ENCODE measurements at places on chromosomes 12 and 14.

DNA sequence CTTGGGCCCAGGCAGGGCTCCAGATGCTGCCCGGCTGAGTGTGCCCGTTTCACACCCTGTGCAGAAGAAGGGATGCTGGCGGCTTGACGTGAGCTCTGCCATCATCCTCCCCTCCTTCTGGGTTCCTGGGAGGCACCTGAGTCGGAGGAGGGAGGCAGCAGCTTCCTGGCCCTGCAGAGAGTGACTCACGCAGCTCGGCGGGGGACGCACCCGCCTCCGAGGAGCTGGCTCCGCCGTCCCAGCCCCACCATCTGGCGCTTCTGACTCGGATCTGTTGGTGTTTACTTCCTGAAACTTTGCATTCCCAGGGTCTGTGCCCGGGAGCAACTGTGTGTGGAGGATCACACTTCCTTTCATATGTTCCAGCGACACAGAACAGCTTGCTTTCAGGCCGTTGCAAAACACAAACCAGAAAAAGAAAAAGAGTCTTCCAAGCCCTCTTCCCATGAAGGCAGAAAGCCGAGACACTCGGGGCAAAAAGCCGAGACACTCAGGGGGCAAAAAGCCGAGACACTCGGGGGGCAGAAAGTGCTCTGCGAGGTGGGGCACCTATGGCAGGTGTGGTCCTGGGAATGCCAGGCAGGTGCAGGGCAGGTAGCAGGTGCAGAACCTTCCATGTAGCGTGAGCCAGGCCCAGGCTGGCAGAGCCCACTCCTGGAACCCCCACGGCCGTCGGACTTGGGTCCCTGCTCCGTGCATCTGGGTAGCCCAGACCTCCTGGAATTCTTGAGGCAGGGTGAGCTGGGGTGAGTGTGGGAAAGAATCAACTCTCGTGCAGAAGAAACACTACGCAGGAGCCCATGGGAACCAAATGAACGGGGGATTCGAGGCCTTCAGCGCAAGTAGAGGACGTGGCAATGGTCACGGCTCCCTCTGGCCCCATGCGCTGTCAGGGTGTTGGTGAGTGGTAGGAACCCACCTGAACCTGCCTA is 27.6 kb upstream of the GALNT9 start:
- DNase-seq = peak; percentile 47

GRCh38 chr12:64147011-64147631 is 75.0 kb downstream of the KICS2 start:
- DNase-seq = no peak

DNA sequence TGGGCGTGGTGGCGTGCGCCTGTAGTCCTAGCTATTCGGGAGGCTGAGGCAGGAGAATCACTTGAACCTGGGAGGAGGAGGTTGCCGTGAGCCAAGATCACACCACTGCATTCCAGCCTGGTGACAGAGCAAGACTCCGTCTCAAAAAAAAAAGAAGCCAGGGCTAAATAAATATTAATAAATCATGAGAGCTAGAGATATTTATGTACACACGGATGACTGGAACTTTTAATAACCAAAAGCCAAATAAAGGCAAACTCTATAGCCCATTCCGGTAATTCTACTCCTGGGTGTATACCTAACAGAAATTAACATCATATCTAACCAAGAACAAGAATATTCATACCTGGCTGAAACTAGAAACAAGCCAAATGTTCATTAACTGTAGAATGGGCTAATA is 7.7 kb upstream of the TRAFD1 start:
- peak; percentile 23 for DNase-seq

- no peak for DNase-seq
Observed at GRCh38 chr14:26128931-26129671, 468.7 kb downstream of the NOVA1 start.

GRCh38 chr12:124203176-124203575 is 91.7 kb upstream of the RFLNA start:
- no peak for DNase-seq

DNA sequence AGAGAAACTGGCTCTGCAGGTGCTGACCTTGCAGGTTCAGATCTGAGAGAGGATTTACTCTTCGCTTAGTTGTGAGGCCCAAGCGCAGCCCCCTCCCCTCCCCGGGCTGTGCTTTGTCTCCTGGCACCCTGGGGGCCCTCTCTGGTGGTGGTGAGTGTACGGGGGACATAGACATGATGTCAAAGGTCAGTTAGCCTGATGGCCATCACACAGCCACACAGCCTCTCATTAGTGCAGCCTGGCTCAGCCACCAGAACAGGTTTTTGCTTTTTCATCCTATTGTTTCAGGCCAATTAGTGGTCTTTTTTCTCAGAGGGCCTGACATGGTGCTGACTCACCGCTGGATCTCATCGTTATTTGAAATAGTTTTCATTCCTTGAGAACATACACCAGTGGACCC is 437.9 kb downstream of the AACS start:
- DNase-seq = no peak

DNA sequence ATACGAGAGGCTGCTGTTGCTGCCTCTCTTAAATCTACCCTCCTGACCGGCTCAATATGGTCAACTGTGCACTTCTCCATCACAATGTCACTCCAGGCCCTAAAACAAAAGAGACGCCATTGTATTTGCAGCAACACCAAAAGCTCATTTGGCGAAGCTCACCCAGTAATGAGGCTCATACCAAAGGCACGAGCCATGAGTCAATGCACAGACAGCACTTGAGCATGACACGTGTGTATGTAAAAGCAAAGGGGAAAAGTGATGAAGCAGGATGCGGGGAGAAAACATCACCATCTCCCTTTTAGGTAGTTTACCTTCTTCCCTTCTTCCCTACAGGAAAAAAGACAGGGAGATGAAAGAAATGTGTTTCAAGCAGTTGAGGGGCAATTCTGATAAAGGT is 150.3 kb downstream of the FOXN3 start:
- no peak for DNase-seq

GRCh38 chr12:75662511-75663159 is 151.2 kb upstream of the KRR1 start:
- no peak for DNase-seq

DNA sequence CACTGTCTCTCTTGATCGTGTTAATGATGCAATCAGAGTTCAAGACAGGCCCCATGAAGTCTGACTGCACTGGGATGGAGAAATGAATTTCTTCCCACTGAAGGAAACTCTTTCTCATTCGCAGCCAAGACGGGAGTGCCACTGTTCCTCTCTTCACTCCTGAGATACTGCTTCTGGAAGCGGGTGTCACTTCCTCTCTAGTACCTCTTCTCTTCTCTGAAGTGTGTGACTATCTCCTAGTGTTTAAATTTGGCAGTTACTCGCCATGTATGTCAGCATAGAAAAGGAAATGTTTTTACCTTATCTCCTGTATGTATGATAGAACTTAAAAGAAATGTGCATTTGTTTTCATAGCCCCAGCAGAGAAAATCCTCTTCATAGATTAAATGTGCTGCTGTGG is 215.2 kb downstream of the ANO6 start:
- DNase-seq = no peak

GRCh38 chr12:19759227-19759626 is 319.9 kb downstream of the AEBP2 start:
- DNase-seq = no peak

DNA sequence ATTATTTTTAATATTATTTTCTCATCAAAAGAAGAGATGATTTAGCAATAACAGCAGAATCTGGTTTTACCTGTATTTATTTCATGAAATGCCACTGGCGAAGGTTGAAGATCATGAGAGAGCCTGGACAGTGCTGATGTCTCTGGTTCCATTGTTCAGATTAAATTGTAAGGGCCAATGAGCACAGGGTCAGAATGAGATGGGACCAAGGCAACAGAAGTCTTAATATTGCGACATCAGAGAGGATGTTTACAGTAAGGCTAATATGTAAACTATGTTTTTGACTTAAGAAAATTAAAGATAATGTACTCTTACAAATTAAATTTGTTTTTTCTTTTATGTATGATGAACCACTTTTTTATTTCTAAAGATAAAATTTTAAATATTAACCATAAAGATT is 35.2 kb upstream of the KLRD1 start:
- DNase-seq = no peak

DNA sequence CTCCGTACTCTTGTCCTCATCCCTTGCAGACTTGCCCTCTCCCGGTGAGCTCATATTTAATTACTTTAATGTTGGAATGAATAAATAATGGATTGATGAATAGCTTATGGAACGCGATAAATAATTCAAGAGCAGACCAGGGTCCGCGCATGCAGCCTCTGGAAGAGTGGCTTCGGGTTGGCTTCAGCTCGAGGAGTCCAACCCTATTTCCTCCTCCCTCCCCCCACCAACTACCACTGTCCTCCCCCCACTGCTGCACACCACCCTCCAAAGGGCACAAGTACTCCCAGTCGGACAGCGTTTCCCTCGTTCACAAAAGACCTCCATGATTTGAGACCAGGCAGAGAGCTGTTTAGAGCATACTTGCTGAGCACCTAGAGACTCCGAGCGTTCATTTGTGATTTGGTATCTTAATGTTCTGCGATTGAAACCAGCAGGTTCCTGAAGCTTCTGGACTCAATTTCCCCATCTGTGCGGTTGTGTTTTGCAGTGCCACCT is 647 bp upstream of the SIX1 start:
- no peak for DNase-seq

DNA sequence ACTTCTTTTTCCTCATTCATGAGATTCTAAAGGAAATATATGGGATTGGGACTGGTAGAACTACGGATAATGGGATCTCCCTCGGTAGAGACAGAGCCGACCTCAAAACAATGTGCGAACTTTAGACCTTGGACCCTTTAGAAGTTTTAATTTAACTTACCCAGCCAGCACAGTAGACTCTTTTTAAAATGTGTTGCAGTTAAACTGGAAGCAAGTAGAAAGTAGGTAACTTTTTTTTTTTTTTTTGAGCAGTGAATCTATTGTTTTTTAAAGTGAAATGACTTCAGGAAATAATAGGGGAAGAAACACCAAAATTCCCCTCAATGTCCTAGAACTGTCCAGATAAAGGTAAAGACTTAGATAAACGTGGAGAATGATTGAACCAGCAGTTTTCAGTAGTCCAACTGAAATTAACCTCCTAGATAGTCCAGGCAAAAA is 1.1 kb upstream of the ATXN2 start:
- DNase-seq = no peak

GRCh38 chr12:1339618-1340319 is 254.6 kb downstream of the FBXL14 start:
- peak; percentile 32 for DNase-seq

DNA sequence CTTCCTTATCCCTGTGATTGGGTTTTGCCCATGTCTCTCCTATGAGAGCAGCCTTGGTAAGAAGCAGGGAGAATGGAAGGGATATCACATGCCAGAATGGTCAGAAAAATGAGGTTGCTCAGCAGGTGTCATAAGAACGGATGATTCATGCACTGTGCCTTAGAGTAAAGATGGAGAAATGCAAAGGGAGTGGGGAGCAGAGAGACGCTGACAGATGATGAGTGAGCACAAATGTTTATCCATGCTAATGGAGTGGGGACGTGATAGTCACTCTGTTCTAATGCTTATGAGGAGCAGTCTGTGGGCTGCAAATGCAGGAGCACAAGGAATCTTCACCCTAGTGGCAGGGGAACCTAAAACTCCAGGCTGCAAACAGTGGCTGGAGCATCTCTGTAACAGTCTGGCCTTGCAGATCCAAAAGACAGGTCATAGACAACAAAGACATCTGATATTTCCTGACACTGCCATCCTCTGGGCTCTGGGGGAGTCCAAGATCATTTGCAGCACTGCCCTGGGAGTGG is 243.2 kb downstream of the CACNA1C start:
- no peak for DNase-seq

GRCh38 chr12:114672817-114673168 is 11.2 kb downstream of the TBX3 start:
- DNase-seq = no peak

DNA sequence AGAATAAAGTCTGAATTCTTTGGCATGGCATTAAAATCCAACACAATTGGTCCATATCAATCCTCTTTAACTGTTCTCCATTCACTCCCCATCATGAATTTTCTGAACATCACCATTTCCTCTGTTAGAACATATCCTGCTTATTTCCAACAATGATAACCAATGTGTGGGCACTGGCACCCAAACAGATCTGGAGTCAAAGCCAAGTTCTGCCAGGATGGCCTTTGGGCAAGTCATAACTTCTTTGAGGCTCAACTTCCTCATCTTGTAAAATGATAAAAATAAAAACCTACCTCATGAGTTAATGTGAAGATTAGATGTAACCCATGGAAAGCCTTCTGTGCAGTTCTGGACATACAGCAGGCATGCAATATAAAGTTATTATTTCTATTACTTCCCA is 12.5 kb downstream of the PAWR start:
- DNase-seq = no peak

GRCh38 chr14:24367514-24368211 is at the start of gene NFATC4:
Gene NFATC4 (plus strand): TSS chr14:24368184. CDS start chr14:24368341, 157 bp downstream.
- no peak for DNase-seq

- no peak for DNase-seq
Observed at GRCh38 chr12:122908915-122909314, 13.0 kb upstream of the VPS37B start.

DNA sequence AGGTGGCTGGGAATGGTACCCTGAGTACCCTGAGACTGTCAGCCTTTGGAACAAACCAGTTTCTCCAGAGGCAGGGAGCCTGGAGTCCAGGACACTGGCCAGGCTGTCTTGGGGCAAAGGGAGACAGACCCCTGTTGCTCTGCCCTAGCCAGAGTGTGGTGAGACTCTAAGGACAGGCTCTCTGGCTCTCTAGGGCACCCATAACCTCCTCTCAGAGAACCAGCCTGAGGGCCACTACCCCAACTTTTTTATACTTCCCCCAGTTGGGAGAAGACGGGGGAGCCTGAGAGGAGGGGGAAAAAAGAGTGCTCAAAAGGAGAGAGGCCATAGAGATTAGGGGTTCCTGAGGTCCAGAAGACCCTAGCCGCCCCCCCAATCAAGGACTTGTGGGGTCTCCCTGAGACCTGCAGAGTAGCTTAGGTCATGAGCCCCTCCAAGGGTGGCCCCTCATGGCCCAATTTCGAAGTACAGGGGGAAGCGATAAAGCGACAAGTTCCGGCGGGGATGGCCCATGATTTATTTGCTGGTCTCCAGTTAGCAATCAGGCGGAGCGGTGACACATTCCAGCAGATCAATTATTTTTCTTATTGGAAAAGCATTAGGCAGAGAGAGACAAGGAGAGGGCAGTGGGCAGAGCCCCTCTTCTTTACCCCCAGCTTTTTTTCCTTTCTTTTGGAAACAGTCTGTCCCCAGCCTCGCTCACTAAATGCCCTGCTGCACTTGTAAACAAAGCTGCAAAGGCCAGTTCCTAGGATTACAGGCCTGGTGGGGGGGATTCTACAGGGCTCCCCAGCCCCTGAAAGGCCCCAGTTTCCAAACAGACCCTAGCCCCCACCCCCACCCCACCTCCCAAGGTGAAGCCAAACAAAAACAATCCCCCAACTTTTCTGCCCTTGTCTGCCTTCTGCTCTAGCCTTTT is 1.5 kb downstream of the HOXC8 start:
- DNase-seq = no peak

All from upper lobe of left lung (tissue), 6 donors.